Left hindlimb (tissue), 1 donor: ENCODE measurements at places on chromosomes 3 and 15.

- peak; percentile 39 for DNase-seq
These were observed 13.1 kb upstream of the ALCAM start for GRCh38 chr3:105353485-105354161.

DNA sequence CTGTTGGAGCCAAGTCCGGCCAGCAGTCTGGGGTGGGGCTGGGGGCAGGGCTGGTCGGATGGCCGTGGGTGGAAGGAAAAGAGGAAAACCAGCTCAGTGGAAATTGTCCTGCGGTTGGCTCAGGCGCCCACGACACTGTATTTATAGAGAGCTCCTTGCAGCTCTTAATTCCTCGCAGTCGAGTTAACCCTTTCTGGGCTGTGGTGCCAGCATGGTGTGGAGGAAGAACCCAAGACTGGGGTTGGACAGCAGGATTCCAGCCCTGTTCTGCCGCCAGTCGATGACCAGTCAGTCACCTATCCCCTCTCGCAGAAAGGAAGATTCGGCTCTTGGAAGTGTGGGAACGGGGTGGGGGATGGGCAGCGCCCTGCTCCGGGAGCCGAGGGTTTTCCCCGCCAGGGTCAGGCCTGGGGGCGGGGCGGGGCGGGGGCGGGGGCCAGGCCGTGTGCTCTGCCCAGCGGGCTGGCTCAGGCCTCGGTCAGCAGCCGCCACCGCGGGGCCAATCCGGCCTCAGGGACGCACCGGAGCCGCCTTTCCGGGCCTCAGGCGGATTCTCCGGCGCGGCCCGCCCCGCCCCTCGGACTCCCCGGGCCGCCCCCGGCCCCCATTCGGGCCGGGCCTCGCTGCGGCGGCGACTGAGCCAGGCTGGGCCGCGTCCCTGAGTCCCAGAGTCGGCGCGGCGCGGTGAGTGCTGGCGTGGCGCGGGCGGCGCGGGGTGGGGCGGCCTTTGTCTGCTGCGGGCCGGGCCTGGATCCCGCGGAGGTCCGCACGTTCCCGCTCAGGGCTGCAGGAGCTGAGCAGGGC lies at the start of gene CD276:
TSS of gene CD276 (plus strand) at position 607 of the 804 bp plus-strand sequence. CDS start 15,257 bp downstream, outside the sequence.
- peak; percentile 88 for DNase-seq

GRCh38 chr3:110711851-110712516 lies 359.6 kb upstream of the NECTIN3 start:
- no peak for DNase-seq

GRCh38 chr3:140914384-140914945 lies 27.2 kb upstream of the SLC25A36 start:
- DNase-seq: no peak

DNA sequence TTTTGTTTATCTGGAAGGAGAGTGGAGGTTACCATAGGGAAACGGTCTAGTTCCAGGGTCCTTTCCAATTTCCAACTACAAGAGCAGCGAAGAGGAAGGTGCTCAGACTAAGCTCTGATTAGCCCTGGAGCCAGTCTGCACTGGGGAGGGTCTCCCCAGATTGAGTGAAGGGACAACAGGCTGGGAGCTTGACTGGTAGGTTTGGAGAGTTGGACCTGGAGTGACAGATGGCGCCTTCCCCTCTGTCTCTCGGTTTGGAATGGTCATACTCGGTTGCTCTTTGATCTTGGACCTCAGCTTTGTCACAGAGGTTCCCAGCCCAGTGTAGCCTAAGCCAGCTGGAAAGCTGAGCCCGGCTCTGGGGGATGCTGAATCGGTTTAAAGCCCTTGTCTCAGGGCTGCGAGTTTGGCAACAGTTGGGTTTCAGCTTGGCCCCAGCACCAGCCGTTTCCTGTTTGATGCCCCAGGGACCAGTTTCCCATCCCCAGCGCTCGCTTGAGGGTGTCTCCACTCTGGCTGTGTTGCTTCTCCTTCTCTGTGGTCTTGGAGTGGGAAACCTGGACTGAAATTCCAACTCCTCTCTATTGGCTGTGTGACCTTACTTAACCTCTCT lies 53.1 kb upstream of the ULK4 start:
- peak; percentile 49 for DNase-seq

- no peak for DNase-seq
These were observed 48.1 kb downstream of the ADAM10 start for GRCh38 chr15:58701376-58701775.

GRCh38 chr15:33200444-33200843 lies 5.9 kb upstream of the FMN1 start:
- DNase-seq: no peak

DNA sequence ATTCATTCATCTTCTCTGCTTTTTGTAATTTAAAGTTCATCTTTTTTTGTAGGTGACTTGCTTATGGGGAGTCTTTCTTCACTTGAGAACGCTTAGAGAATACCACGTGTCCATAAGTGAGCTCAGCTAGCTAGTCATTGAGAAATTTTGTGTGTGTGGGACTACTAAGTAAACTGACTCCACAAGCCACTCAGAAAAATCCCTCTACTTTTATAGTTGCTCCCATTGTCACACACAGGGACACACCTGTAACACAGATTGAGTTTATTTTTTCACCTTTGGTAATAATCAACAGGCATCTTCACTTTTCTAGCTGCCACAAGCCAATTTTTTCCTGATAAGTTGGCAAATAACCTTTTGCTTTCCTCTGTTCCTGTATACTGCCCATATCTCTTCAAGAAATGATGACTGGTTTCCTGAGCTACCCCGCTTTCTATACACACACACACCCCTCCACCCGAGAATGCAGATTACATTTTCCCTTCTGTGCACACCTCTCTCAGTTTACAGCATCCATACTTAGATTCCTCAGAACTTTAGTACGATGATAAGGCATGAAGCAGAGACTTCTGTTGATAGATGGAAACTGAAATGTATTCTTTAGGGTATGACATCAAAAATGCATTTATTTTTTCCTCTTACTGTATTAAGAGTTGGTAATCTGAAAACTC lies 4.6 kb downstream of the TSC22D2 start:
- no peak for DNase-seq

GRCh38 chr3:196232154-196232881 lies 16.0 kb downstream of the SLC51A start:
- DNase-seq: no peak

DNA sequence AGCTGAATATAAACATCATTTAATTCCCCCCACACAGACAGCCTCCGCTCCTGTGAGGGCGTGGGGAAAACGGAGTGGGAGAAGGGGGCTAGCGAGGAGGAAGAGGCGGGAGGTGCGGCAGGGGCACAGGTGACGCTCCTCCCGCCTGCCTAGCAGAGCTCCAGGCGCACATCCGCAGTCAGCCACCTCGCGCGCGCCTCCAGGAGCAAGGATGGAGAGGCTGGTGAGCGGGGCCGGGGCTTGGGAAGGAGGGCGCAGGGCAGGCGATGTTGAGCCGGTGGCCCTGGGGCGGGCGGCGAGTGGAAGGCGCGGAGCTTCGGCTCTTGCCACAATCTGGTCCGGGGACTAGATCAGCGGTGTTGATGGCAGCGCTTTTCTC lies at the start of gene CD200:
TSS of gene CD200 (plus strand) at position 155 of the 379 bp plus-strand sequence. CDS start at position 212, 57 bp downstream.
- DNase-seq: peak; percentile 83

DNA sequence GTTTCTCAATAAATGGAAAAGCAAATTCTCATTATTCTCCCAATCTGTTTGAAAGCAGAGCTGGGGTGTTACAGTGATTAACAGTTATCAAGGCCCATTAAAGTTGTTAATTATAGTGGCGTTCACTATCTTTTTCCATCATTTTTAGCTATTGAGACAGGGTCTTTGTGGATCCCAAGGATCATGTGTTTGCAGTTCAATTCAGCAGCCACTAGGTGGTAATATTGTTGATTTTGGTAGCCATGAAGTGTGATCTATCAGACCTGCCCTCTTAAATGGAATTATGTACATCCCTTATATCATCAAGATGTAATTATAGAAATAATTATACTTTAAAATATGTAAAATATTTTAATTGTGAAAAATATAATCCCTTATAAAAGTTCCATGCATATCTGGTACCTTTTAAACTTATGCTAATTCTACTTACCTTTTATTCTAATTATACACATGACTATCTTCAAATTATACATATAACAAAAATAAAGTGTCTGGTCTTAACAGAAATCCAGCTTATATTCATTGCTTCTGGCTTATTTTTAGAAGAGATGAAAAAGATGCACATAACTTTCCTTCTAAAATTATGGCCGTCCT lies 126.4 kb downstream of the GREM1 start:
- DNase-seq: no peak

DNA sequence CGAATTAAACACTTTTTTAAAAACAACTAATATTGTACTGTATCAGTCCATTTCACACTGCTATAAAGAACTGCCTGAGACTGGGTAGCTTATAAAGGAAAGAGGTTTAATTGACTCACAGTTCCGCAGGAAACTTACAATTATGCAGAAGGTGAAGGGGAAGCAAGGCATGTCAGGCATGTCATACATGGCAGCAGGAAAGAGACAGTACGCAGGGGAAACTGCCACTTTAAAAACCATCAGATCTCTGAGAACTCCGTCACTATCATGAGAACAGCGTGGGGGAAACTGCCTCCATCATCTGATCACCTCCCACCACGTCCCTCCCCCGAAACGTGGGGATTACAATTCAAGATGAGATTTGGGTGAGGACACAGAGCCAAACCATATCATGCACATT lies 162.8 kb upstream of the TPM1 start:
- DNase-seq: no peak

DNA sequence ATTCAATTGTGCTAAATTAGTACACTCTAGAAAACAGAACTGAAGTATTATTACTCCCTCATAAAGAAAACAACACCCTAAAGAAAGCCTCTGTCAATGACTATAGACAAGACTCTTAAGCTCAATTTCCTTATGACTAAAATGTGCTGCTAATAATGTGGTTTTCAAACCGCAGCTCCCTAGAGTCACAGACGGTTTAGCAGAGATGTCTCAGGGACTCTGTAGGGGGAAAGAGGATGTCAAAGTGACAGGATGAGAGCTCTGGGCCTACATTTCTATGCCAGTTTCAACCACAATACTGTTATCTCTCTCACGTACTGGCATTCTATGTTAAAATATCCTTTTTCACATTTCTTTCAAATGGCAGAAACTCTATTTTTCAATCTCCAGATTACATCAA lies 37.6 kb upstream of the WDR49 start:
- DNase-seq: no peak

DNA sequence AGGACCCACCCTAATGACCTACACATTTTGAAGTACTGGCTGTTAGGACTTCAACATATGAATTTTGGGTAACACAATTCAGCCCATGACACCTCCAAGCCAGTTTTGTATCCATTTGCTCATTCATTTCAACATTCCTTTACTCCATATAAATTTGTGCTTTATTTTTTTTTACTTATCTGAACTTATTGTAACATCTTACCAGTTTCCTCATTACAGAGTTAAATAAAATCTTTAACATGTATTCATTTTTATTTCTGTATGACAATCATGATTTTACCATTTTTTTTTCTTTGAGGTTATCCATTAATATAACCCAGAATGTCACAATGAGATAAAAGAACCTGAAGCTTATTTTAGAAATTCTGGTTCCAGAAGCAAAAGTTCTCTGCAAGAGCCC lies 48.0 kb upstream of the ATP1B3 start:
- DNase-seq: no peak

DNA sequence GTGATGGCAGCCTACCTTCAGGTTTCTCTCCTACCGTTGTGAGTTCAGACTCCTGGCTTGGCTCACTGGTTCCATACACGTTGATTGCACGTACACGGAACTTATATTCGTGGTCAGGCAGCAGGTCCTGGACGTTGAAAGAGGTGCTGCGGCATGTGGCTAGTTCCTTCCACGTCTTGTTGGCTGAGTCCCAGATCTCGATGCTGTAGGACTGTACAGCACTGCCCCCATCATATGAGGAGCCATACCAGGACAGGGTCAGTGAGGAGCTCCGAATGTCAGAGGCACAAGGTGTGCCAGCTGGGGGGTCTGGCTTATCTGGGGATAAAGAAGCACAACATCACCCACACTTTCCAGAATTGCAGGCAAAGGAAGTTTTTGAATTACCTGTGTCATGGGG lies 72.3 kb upstream of the HACD2 start:
- no peak for DNase-seq

GRCh38 chr15:81955382-81956062 lies 90.3 kb downstream of the MEX3B start:
- DNase-seq: no peak

- DNase-seq: no peak
These were observed 37.3 kb upstream of the CACNA1D start for GRCh38 chr3:53457068-53457467.

- no peak for DNase-seq
These were observed 54.7 kb upstream of the SCAANT1 start for GRCh38 chr3:63966871-63967270.

DNA sequence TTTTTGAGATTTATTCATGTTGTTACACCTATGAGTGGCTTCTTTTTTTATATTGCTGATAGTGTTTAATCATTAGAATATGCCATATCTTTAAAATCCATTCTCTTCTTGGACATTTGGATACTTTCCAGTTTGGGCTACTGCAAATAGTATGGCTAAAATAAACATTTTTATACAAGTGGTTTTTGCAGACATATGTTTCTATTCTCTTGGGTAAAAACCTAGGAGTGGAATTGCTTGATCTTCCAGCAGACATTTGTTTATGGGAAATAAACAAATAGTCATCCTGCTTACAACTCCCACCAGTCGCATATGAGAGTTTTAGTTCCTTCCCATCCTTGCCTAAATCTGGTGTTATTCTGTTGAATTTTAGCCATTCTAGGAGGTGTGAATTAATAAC lies 193.1 kb downstream of the ALCAM start:
- DNase-seq: no peak

DNA sequence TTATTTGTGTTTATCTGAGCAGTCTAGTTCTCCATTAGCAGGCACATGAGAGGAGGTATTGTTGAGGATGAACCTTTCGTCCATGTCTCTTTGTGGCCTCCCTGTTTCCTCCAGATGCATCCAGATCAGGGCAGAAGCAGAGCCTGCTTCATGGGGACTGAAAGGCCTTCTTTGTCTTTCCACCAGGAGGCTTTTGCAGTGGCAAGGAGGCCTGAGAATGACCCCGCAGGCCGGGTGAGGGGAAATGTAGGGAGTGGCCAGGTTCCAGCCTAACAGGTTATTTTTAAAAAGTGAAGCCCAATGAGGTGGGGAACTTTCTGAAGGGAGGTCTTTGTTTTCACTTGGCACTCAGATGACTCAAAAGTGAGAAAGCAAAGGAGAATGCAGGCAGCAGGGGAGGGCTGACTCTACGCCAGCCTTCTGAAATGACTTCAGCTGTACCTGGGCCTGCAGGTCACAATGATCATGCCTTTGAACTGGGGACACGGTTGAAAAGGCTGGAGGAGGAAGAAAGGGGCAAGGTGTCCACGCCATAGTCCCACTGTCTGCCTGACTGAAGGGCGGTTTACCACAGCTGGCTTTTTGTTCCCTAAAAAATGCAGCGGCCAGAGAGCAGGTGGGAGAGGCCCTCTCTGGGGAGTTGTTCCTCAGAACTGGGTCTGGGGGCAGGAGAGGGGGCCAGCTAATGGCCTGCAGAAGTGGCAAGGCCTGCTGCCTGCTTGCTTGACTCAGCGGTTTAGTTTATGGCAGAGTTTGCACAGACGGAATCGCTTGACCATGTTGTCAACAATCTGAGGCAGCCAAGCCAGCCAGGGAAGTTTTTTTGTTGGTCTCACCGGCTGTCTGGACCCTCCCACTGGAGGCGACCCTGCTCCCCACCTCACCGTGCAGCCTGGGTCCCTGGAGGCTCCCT lies 28.7 kb downstream of the CMTM7 start:
- peak; percentile 70 for DNase-seq

- DNase-seq: no peak
These were observed 54.0 kb downstream of the SNTN start for GRCh38 chr3:63706321-63707085.
